T follicular helper cell (primary cell): ENCODE measurements at places on chromosomes 1 and 21.

- DNase-seq = peak; percentile 30
These were observed 52.7 kb downstream of the VWA5B1 start for GRCh38 chr1:20343149-20343937.

DNA sequence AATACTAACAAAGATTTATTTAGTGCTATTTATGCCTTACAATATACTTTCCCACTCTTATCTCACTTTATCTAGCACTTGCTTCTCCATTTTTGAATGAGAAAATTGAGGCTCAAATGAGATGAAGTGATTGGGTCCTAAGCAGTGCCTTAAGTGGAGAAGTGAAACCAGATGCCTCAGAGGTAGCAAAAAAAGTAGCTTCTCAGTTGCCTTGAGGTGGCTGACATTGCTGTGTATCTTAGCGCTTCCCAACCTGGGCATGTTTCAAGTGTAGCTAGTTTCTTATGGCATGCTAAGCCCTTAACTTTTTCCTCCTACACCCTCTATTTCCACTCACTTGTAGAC lies 390.4 kb downstream of the OMA1 start:
- DNase-seq = no peak

GRCh38 chr1:89754518-89754917 lies 66.3 kb upstream of the LRRC8D start:
- DNase-seq = no peak

DNA sequence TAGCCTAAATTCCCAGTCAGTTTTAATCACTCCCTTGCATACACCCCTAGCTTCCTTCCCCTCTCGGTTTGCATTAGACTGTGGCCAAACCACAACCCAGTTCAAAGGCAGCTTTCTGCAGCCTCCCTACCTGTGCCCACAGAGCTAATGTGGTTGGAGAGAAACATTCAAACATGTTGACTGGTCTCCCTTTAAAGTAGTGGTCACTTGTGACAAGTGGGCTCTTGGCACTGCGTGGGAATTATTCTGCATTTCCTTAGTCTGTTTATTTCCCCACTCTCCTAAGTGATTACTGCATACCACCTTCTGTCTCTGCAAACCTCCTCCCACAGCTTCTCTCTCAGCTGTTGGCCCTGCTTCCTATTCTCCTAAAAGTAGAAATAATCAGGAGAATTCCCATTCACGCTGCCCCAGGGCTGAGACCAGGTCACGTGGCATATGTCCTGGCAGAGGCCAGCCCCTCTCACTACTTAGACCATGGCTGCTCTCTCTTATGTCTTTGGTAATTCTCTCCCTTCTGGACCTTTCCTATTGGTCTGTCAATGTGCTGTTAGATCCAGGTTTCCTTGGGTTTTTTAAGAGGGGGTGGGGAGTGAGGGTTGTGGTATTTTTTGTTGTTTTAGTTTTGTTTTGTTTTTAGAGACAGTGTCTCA lies 38.4 kb upstream of the CD101 start:
- no peak for DNase-seq

DNA sequence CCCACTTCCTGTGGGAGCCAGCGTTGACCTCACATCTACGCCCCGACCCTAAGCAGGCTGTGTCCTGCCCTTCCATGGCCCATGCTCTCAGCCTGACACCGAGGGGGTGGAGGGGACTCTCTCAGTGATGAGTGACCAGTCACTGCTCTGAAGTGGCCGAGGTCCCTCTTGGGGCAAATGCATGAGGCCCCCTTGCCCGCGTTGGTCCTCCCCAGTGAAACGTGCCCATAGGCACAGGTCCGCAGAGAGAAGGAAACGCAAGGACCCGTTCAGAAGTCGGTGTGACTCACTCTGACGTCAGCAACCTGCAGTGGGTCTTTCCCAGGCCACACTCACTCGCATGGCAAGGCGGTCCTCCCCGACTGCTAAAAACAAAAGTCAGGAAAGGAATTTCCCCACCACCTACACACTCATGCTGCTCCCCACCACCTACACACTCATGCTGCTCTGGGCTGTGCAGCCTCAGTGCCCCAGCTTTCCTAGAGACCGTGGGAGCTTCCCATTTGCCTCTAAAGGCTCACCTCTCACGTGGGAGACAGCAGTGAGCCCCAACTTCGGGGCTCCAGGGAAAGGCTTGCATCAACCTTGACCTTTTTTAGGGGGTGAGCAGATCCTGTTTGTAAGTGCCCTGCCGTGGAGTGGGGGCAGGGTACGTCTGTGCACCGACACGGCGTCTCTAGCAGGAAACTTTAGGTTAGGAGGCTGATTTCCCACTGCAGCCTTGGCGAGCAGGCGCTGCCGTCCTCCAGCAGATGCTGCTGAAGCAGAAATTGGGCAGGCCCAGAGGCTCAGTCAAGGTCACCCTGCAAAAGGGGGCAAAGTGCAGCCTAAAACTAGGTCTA lies 11.4 kb downstream of the UBASH3A start:
- DNase-seq = peak; percentile 88

GRCh38 chr1:187837787-187838186 lies 1009.0 kb downstream of the PLA2G4A start:
- DNase-seq = no peak

DNA sequence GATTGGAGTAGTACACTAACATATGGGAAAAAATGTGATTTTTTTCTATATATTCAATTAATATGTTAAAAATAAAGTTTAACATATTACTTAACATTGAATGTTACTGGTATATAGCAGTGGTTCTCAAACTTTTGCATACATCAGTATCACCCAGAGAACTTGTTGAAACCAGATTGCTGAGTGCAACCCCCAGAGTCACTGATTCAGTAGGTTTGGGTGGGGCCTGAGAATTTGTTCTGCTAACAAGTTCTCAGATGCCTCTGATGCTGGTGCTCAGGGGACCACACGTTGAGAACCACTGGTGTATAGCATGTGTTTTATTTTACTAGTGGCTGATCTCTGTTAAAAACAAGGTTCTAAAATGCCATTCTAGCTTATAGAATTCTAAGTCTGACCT lies 161.9 kb downstream of the HHIPL2 start:
- DNase-seq = no peak

DNA sequence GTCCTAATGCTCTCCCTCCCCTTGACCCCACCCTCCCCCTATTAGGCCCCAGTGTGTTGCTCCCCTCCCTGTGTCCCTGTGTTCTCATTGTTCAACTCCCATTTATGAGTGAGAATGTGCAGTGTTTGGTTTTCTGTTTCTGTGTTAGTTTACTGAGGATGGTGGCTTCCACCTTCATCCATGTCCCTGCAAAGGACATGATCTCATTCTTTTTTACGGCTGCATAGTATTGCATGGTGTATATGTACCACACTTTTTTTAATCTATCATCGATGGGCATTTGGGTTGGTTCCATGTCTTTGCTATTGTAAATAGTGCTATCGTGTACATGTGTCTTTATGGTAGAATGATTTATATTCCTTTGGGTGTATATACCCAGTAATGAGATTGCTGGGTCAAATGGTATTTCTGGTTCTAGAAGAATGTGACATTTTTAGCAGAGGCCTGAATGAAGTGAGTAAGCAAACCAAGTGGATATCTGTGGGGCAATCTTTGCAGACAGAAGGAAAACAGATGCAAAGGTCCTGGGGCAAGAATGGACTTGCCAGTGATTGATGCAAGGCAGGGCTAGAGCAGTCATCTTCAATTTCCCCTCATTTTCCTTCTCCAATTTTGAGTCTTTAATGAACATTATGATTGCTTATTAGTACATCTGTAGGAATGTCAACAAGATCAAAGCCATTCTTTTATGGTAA lies 50.2 kb downstream of the UBE4B start:
- DNase-seq = no peak

DNA sequence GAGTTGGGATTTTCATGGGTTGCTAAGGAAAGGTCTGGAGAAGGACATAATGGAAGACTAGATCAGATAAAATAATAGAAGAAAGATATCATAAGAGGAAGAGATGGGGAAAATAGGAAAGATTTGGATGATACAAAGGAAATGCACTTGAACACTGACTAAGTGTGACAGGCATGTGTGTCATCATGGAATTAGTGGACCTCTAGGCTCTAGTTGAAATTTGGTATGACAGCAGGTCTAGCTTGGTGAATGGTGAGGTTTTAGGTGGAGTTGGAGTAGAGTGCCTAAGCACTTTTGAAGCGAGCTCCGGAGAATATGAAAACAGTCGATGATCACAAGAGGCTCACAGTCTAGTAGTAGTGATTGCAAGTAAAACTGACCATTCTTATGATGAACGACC lies 73.0 kb upstream of the PTGS2 start:
- DNase-seq = no peak

GRCh38 chr1:77562596-77563150 lies 119.8 kb downstream of the ZZZ3 start:
- no peak for DNase-seq

DNA sequence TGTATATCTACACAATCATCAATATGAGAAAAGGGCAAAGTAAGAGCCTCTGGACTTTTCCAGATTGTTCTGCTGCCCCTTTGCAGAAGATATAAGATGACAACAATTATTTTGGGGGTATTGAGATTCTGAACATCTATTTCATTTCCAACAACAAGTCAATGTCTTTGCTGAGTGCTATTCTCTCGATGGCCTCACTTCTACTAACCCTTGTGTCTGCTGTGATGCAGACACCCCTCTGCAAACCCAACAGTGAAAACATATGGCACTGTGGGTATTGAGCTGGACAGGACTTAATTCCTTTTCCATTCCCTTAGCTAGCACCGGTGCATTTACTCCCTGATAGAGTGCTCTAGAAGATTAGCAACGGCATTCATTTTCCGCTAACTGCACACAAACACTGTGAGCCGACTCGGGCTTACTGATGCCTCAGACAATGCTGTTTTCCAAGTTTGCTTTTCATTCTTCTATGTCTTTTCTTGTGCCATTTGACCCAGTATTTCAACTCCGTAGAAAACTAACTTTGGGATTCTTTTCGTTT lies 33.4 kb upstream of the SMYD2 start:
- no peak for DNase-seq

DNA sequence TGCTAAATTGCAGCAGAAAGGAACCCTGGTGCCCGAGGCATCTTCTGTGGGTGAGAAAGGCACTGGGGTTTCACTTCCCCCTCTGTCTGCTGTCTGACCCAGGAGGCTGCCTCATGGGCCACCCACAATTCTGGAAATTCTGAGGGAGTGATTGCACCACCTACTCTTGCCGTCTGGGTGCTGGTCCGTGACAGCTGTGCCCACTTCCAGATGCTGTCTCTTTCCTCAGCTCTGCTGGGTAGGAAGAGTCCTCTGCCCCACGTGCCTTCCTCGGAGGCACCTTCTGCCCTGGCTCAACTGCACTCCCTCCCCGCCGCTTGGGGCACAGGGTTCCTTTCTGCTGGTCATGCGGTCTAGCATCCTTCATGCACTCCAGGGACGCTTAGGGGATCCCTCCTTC lies 96.3 kb downstream of the ARHGEF10L start:
- no peak for DNase-seq

DNA sequence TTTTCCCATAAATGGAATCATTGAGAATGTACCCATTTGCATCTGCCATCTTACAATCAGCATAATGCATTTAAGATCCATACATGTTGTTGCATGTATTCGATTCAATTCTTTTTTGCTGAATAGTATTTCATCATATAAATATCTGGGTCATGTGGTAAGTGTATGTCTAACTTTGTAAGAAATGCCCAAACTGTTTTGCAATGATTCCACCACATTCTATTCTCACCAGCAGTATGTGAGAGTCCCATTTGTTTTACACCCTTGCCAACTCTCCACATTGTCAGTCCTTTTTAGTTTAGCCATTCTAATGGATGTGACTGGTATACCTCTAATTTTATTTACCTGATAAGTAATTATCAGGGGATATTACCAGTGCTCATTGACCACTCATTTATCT lies 115.8 kb upstream of the PBX1 start:
- no peak for DNase-seq

GRCh38 chr1:170376801-170377385 lies 155.1 kb upstream of the GORAB start:
- DNase-seq = no peak

DNA sequence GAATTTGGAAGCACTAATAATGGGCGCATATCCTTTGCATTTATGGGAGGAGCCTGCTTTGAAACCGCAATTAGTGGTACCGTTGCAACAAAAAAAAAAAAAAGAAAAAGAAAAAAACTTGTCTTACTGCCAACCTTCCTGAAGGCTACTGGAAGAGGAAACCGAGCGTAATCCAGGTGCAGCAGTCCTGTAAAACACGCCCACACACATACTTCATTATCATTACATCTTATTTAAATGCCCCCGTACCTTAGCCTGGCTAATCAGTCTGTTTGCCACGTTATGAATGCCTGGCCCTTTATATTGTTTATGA lies 686 bp upstream of the ZNF281 start:
- DNase-seq = no peak

DNA sequence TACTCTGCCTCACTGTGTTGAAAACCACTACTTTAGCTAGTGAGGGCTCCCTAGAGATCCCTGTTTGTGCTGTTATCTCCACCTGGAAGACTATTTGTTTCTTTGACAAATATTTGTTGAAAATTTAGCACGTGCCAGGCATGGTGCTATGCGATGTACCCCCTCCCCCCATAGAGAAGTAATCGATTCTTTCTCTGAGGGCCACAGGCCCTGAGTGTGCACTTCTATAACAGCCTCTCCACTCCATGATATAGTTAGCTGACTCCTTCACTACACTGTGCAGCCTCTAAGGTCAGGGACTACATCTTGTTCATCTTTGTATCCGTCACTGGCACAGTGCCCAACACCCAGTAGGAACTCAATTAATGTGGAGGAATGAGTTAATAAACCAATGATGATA lies 17.3 kb upstream of the RBM15 start:
- DNase-seq = no peak

DNA sequence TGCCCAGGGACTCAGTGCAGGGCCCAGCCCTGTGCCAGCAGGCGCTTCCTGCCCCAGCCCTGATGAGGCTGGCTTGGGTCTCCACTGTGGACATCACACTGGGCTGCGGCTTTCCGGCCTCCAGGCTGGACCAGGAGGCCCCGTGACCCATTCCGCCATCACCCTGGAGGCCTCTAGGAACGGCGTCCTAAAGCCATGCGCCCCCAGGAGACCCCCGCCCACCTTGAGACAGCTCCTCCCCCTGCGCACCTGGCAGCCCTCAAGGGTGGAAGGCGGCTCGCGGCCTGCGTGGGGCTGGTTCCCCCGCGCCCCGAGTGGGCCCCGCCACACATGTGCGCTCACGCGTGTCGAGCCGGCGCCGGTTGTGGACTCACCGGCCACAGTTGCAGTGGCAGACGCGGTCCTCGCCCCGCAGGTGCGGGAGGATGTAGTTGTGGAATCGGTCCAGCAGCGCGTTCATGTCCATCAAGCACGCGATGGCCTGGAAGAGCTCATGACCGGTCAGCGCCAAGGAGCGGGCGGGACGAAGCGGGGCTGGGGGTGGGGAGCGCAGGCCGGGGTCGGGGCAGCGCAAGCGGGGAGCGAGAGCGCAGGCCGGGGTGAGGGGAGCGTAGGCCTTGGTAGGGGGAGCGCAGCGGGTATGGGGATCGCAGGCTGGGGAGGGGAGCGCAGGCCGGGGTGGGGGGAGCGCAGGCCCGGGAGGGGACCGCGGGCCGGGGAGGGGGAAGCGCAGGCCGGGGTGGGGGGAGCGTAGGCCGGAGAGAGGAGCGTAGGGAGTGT lies 924 bp downstream of the TMEM240 start:
- no peak for DNase-seq

GRCh38 chr21:42601656-42602055 lies 51.8 kb upstream of the PDE9A start:
- DNase-seq = no peak
